ENCODE measurements at places on chromosomes 11 and 22.

GRCh38 chr11:1302461-1303125 lies 6.8 kb downstream of the TOLLIP start:
- DNase-seq = no peak

GRCh38 chr11:107991868-107992414 lies 16.8 kb upstream of the CUL5 start:
- no peak for DNase-seq

DNA sequence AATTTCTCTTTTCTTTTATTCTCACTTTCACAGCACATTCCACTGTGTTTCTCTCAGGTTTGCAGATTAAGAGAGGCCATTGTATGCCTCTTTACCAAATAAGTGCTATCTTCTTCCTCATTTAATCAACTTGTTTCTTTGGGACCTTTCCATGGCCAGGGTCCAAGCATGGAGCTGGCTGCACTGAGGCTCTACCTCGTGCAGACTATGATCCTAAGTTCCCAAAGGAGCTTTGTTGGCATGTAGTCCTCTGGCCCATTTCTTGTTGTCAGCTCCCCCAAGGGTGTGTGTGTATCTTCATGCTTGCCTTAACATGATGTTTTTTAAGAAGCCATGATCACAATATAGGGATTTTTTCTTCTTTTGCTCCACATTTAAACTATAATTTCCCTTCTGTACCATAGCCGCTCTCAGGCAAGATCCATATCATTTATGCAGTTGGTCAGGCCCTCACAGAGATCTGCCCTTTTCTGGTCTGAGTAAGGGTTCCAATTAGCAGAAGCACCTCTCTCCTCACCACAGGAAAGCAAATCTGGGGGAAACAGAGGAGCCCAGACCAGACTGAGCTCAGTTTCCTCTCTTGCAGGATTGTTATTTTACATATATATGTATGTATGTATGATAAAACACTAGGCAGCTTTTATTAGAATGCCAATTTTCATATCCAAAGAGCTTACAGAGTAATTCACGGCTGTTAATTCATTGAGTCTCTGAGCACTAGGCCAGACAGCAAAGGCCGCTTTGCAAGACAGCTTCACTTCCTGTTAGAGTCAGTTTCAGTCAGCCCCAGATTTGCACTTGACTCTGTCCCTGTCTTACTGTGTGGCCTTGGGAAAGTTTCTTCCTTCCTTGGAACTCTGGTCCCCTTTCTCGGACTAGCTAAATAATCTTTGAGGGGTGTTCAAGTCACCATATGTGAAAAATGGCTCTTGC lies 34.3 kb downstream of the CYB5R2 start:
- peak; percentile 79 for DNase-seq

- no peak for DNase-seq
Observed at GRCh38 chr11:17559341-17560087, 12.5 kb downstream of the OTOG start.

DNA sequence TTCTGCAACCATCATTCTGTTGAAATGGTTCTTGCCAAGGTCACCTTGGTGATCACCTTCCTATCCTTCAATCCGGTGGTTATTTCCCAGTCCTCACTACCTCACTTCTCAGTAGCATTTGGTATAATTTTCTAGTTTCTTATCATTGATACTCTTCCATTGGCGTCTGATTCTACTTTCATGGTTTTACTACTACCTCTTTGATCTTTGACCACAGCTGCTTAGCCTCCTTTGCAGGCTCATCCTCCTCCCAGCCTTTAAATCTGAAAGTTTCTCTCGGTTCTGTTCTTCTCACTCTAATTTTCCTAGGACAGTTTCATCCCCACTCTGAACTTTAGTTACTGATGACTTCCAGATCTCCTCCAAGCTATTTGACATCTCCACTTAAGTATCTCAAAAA lies 5.0 kb downstream of the TIMM10B start:
- DNase-seq = no peak

- DNase-seq = no peak
Observed at GRCh38 chr11:45282081-45282480, 4.1 kb downstream of the SYT13 start.

DNA sequence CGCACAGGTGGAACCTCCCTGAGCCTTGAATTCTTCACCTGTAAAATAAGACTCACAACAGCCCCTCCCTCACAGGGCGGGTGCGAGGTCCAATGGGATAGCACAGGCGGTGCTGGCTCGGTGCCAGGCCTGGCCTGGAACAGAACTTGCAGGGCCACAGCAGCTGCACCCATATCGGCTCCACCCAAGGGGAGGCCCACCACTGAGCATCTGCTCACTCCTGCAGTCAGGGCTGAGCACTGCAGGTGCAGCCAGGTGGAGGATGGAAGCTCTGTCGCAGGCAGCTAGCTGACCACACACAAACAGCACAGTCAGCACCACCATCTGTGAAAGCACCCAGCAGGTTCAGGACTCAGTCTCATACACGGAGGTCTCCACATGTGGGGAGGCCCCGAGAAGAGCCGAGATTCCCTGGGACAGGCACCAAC lies 19.6 kb downstream of the VPS37C start:
- DNase-seq = no peak

GRCh38 chr11:130622141-130622542 lies 173.7 kb downstream of the ADAMTS15 start:
- DNase-seq = no peak

- no peak for DNase-seq
Observed at GRCh38 chr11:102793677-102794290, 4.2 kb downstream of the MMP1 start.

GRCh38 chr22:28017859-28018258 lies 98.8 kb upstream of the PITPNB start:
- no peak for DNase-seq

- DNase-seq = no peak
Observed at GRCh38 chr11:61347916-61348461, 13.7 kb downstream of the CYB561A3 start.

- no peak for DNase-seq
Observed at GRCh38 chr11:31303644-31304180, 65.8 kb downstream of the DCDC1 start.

- DNase-seq = no peak
Observed at GRCh38 chr22:42338479-42338878, 68.0 kb upstream of the TCF20 start.

GRCh38 chr11:125941619-125942611 lies 3.9 kb upstream of the VSIG10L2 start:
- peak; percentile 67 for DNase-seq

DNA sequence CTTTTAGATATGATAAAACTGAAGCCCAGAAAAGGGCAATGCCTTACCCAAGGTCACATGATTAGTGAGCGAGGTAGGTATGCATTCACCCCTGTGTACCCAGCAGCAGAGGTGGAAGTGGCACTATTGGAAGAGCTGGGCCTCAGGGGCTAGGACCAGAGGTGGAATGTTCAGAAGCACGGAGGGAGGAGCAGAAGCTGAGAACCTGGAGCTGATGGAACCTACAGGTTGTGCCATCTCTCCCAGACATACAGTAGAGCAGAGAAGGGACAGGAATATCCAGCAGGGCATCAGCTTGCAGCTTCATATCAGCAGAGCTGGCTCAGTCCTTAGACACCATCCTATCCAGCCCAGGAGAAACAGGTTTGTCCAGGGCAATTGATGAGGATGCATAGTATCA lies 14.6 kb upstream of the FCHSD2 start:
- DNase-seq = no peak

GRCh38 chr22:46031066-46031465 lies 54.1 kb upstream of the WNT7B start:
- no peak for DNase-seq

GRCh38 chr11:95074792-95075563 lies 8.3 kb downstream of the SRSF8 start:
- no peak for DNase-seq

DNA sequence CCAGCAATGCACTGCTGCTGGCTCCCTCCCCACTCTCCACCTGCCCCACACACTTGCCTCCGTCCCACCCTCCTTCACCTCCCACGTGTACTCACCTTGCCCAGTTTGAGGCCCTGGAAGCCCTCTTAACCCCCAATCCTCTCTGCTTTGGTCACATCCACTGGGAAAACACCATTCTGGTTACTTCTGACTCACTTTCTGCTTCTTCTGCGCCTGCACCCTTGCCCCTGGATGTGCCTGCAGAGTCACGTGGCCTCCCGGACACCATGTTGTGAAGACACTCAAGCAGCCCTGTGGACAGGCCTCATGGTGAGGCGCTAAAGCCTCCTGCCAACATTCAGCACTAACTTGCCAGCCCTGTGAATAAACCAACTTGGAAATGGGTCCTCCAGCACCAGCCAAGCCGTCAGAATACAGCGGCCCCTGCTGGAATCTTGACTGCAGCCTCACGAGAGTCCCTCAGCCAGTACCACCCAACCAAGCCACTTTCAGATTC lies 2.6 kb upstream of the NAALADL1 start:
- peak; percentile 67 for DNase-seq
